NK-92 treated with Interleukin-12 subunit alpha and Interleukin-12 subunit beta, amount 100 ng/mL, for 24 hours (cell line): ENCODE measurements at places on chromosomes 11 and 22.

GRCh38 chr22:46280999-46281623 is 13.3 kb downstream of the TTC38 start:
- peak; percentile 37 for DNase-seq

DNA sequence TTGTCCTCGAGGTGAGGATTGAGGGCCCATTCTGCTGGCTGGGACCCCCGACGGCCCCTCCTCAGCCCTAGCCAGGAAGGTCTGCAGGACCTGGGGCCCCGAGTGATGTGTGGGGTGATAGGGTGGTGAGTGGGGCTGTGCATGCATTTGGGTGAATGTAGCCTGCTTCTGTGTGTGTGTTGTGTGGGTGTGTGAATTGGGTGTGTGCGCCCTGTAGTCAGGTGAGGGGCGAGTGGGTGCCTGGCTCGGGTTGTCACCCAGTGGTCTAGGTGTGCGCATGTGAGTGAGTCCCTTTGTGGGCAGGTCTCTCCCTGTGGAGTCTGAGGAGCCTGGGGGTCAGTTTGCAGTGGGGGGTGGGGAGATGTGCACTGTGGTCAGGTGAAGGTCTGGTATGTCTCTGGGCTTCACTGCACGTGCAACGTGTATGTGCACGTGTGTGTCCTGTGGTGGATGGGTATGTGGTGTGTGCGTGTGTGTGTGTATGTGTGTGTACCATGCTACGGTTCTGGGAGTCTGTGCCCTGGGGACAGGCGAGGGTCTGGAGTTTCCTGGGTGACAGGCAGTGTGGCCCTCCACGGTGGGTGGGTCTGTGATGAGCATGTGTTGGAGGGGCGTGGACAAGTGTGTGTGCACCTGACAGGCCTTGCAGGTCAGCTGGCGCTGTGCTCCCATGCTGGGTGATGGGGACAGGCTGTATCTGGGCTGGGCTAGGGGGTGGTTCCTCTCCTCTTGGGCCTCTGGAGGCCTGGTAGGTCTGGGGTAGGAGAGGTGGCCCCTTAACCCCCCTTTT is 1.0 kb downstream of the TMEM151A start:
- no peak for DNase-seq

DNA sequence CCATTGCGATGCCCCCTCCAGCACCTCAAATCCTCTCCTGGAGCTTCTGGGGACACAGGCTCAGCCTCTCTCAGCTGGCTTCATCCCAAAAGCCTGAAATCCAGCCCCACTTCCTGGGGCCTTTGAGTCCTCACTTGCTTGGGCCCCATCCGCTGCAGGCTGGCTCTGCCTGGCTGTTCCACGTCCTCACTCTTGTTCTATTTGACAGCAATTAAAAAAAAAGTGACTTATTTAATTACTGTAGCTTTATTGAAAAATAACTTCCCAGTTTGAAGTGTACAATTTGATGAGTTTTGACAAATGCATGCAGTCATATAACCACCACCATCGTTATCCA is 27.2 kb downstream of the PARVG start:
- DNase-seq = no peak

DNA sequence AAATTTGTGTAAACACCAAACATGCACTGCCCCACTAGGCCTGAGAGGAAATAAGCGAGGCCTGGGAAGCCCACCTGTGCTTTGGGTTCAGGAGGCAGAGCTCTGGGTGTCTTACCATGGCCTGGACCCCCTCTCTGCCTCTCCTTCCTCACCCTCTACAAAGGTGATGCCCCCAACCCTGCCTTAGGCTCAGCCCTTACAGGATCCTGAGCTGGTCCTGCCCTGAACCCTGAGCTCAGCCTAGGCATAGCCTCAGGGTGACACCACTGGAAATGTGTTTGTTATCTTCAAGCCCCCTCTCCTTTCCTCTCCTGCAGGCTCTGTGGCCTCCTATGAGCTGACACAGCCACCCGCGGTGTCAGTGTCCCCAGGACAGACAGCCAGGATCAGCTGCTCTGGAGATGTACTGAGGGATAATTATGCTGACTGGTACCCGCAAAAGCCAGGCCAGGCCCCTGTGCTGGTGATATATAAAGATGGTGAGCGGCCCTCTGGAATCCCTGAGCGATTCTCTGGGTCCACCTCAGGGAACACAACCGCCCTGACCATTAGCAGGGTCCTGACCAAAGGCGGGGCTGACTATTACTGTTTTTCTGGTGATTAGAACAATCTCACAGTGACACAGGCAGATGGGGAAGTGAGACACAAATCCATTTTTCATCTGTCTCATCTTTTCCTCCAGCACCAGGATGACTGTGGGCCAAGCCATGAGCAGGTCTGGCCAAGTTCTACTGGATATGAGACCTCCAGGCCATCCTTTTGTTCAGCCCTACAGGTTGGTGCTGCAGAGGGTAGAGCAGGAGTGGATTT is 117.8 kb downstream of the GGTLC2 start:
- DNase-seq = no peak

DNA sequence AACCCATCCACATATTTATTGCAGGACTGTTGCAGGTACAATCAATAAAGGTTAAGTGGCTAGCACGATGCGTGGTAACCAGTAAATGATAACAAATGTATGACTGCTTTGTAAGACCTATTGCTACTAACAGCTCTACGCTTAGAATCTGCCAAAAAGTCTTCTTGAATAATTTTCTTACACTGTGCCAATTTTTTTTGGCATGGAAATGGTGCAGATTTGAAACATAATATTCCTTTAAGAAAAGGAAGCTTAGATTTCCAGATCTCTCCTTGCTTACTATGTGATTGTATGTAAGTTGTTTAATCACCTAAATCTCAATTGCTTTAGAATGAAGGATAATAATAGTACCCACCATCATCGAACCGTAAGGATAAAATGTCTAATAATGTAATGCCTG is 192.0 kb downstream of the LRRC4C start:
- no peak for DNase-seq

DNA sequence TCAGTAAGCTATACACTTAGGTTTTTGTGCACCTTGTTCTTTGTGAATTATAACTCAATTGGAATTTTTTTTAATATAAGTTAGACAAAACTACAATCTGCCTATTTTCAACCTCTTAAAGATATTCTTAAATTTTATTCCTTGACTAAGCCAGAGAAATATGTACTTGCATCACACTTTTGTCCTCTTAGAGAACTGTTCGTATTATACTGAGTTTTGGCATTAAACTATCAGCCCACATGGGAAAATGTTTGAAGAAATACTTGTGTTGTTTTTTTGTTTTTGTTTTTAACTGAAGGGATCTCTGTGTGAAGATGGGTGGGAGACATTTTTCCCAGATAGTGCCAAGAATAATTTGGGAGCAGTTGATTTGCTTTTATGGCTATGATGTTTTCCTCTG is 25.3 kb downstream of the CEP295 start:
- DNase-seq = no peak

GRCh38 chr11:123382555-123383074 is 47.5 kb upstream of the GRAMD1B start:
- DNase-seq = no peak

DNA sequence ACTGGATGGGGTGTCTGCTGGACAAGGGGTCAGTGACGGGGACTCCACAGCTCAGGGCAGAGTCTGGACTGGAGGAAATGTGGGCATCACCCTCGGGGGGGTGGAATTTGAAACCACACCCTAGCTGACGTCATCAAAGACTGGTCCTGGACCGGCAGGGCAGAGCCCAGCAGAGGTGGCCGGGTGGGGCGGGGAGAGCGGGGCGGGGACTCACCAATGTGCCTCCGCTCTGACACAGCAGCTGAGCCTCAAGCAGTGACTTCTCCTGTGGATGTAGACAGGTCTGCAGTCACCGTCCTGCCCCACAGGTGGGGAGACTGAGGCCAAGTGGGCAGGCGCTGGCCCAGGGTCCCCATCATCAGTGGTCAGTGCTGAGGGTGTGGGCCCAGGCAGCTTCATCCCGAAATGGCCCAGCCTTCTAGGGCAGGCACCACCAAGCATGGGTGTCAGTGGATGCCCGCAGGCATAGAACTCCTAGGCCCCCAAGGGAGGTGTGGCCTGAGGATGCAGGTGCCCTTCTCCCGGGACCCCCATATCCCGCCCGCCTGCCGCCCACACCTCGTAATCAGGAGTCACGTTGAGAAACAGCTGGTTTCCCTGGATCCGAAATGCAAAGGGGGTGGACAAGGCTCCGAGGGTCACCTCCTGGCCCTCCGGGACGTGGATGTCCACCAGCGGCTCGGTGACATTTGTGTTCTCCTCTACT is 603 bp downstream of the CDHR5 start:
- no peak for DNase-seq
